HFFc6 (cell line): ENCODE measurements at places on chromosomes 3 and 15. TPM values are rescaled to one million over a fixed set of nuclear protein-coding genes. Genes with fewer than 3 reads are reported as not detected.
A peak's percentile ranks its signal among the peaks of the same experiment; 100 is the strongest.

Gene CFAP92
- not detected in 2 replicates for total RNA-seq

DNA sequence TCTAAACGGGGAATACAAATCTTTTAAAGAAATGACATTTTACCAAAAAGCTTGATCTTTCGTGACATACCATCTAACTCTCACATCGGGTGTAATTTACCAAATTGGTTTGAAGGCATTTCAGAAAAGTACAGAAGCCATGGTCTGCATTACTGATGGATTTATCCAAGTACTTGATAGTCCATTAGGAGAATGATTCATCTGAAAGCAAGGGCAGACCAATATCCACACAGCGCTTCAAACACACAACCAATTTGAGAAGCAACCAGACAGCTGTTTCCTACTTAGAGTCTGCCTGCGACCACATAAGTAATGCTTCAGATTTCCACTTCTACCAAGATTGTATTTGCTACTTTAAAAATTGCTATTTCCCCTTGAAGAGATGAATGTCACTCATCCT lies 697.6 kb upstream of the ALCAM start:
- H3K4me3 ChIP-seq = no peak overlapping the region
- no peak overlapping the region for H3K27ac ChIP-seq
- no peak for DNase-seq
- peaks cover 5% of the 10 kb centered on the region for H3K4me1 ChIP-seq
- H3K27me3 ChIP-seq = no peaks in the 10 kb centered on the region

Gene CAMP
- not detected in 3 replicates for total RNA-seq

DNA sequence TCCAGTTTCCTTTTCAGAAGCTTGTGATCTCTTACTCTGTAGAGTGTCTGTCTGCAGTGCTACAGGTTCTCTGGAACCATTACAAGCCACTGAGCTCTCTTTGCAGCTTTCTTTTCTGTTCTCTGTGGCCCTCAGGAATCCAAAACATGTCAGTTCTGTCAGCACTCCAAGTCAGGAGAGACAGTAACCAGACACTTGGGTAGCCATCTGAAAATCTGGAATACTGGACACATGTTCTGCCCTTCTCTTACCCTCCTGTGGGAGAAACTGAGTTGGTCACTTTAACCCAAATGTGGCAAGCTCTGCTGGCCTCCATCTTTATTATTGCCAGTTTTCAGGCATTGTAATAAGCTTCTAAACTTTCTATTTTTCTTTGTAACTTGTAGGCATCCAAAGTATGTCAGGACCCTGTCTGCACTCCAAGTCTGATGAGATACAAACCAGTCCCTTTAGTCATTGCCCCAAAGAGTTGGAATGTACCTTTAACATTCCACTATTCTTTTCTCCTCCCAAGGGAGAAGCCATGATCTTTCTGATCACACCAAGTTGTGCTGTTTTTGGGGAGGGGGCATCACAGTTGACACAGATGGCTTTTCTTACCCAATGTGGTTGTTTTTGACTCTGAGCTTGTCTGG lies 183.7 kb downstream of the DPH6 start:
- peak; percentile 47 for DNase-seq
- peaks cover 5% of the 10 kb centered on the region for H3K27me3 ChIP-seq
- H3K27ac ChIP-seq = peak overlapping the region; percentile 43; the same call in 1 of the 2 replicates
- H3K4me1 ChIP-seq = peaks cover 19% of the 10 kb centered on the region
- H3K4me3 ChIP-seq = no peak overlapping the region; the same call in 1 of the 2 replicates
- H3K36me3 ChIP-seq = peaks cover 31% of the 10 kb centered on the region

DNA sequence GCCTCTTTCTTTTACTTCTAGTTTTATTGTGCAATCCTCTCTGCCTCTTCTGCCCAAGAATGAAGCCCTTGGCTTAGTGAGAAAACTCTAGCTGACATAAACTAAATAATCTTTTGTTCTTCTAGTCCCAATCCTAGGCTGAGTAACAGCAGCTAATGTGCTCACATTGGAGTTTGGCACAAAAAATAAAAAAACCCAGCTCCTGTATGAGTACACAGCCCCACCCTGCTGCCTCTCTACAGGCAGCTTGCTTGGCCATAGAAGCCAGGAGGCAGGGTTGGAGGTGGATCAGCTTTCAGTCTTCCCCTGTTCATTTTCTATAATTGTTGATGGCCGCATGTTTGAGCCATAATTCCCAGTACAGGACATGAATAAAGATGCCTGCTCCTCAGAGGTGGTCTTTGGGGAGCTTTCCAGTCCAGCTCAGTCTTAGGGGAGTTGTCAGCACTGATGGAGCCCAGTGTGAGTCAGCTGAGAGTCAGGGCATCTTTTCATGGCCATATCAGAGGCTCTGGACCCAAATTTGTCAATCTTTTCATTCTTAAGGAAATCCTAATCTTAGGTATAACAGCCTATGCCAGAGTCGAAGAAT lies 46.7 kb downstream of the RTP1 start:
- peaks cover 48% of the 10 kb centered on the region for H3K4me1 ChIP-seq
- peaks cover 56% of the 10 kb centered on the region for H3K36me3 ChIP-seq
- H3K27ac ChIP-seq = peak overlapping the region; percentile 73
- no peak for DNase-seq
- H3K4me3 ChIP-seq = no peak overlapping the region

DNA sequence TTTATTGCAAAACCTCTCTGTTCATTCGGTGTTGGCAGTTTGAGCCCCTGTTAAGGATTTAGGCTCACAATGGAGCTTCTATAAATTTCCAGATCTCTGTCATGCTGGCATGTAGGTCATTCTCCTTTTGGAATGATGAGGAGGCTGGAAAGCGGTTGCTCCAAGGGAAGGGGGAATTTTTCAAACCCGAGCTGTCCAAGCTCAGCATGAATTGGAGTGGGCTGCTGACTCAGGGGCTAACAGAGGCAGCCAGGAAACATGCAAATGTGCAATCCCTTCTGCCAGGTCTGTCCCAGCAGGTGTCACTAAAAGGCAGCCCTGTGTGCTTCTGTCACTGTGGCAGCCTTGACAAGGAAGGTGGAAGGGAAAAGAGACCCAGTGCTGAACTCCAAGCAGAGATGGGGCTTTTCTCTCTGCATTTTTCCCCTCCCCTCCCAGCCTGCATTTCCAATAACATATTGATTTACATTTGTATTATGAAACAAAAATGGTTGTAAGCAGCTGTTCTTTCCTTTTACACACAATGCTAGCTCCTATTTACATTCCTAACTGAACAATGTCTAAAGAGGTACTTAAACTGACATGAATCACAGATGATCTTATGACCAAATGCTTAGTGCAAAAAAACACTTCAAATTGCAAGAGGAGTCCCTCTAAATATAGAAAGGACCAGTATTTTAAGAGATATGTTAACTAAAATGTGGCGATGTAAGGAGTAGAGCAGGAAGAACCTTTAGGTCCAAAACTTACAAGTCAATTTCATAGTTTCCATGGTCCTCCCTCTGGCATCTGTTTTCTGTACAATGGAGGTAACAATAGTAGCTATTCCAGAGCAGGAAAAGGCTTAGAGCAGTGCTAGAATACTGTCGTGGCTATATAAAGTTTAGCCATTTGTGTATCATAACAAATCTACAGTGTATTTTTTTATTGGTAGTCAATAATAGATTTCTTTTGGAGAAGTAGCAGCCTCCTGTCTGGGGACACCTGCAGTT lies 84.5 kb upstream of the ATP10A start:
- H3K4me1 ChIP-seq = peaks cover 16% of the 10 kb centered on the region
- H3K4me3 ChIP-seq = peak overlapping the region; percentile 72
- peak overlapping the region; percentile 74 for H3K27ac ChIP-seq
- peak; percentile 34 for DNase-seq

Gene EBLN2
- 1.3 to 1.8 TPM (median 1.5 TPM) in 3 replicates for total RNA-seq

DNA sequence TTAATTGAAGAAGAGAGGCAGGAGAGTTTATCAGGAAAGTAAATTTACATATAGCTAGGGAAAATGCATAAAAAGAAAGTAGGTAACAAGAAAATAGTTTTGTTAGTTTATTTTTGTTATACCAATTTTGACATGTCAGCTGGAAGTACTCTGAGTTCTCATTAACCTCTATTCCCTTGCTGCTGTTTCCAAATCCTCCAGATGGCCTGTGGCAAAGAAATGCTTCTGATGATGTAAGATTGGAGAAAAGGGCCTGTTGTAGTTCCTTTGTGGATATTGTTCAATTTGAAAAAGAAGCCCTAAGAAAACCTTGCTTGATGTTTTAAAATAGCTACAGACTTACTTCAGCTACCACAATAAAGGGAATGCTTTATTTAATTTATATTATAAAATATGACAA lies 192.9 kb upstream of the SLITRK3 start:
- H3K36me3 ChIP-seq = no peaks in the 10 kb centered on the region
- H3K4me3 ChIP-seq = no peak overlapping the region
- no peak overlapping the region for H3K27ac ChIP-seq
- no peak for DNase-seq

- DNase-seq = no peak
- peaks cover 22% of the 10 kb centered on the region for H3K27me3 ChIP-seq
- H3K4me3 ChIP-seq = no peak overlapping the region
- no peaks in the 10 kb centered on the region for H3K4me1 ChIP-seq
Observed at GRCh38 chr15:79206940-79207339, 75.6 kb upstream of the ANKRD34C start.

Gene KNG1
- not detected in 3 replicates for total RNA-seq

GRCh38 chr3:151383956-151384355 lies 597 bp downstream of the P2RY12 start:
- H3K4me3 ChIP-seq = peak overlapping the region; percentile 40; the same call in 1 of the 2 replicates
- H3K36me3 ChIP-seq = no peaks in the 10 kb centered on the region
- no peak for DNase-seq
- no peak overlapping the region for H3K27ac ChIP-seq

GRCh38 chr3:190388703-190389102 lies 740 bp downstream of the CLDN16 start:
- H3K36me3 ChIP-seq = no peaks in the 10 kb centered on the region
- no peak overlapping the region for H3K4me3 ChIP-seq
- no peaks in the 10 kb centered on the region for H3K27me3 ChIP-seq
- H3K27ac ChIP-seq = no peak overlapping the region

Gene SLC51A
- total RNA-seq = not detected in 3 replicates

DNA sequence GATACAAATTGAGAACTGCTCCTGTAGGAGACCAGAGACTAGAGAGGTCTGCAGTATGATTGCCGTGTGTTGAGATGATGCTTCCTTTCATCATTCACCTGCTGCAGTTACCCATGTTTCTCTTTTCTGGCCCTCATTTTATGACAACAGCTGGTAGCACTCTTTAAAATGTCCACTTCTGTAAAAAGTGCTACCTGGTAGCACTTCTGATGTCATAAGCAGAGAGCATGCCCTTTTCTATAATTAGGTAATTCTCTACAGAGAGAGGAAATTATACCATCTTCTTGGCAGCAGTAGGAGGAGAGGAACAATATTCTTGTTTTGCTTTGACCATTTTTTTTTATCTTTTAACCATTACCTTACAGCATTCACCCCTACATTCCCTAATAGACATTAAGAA lies 123.8 kb downstream of the PPM1L start:
- no peaks in the 10 kb centered on the region for H3K4me1 ChIP-seq
- no peak for DNase-seq
